ENCODE measurements at places on chromosomes 1 and 21.

- no peak for DNase-seq
Observed at GRCh38 chr21:21458124-21458631, 460.0 kb downstream of the NCAM2 start.

GRCh38 chr1:189851806-189852367 is 625.8 kb downstream of the BRINP3 start:
- no peak for DNase-seq

DNA sequence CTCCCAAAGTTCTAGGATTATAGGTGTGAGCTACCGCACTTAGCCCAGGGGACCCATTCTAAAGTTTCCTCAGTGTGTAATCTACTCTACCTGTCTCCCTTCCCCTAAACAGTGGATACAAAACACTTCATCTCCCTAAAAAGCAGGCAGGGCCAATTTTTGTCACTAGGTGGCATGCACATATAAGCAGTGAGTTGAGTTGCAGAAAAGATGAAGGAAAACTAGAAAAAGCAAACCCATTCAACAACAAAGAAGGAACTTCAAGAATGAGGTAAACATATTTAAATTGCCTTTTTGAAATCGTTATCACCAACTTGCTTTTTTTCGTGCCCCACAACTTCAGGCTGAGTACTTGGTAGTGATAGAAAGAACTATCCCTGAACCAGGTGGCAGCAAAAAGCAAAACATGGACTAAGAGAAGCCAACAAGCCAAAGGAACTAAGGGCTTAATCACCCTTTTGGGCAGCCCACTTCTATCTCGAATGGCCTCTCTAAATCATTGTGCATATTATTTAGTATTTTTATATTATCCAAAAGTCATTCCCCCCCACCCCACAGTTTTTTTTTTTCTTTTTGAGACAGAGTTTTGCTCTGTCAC is 19.7 kb upstream of the ALDH9A1 start:
- no peak for DNase-seq

DNA sequence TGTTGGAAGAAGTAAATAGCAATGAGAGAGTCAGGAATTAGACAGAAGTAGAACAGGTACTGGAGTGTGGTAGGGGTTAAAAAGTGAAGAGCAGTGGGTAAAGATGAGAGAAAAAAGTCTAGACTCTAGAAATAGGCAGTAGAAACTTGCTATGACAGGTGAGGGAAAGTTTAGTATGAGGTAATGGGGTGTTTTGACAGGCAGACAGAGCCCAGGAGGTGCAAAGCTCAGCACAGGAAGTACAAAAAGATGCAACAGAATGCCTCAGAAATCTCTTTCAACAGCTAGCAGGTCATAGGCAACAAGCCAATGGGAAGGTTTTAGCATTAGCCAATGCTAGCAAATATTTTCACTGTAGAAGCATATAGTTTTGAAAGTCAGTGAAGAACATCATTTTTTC is 319.1 kb upstream of the SGIP1 start:
- DNase-seq: no peak

- DNase-seq: no peak
Observed at GRCh38 chr1:174815474-174815908, 184.3 kb upstream of the CACYBP start.

DNA sequence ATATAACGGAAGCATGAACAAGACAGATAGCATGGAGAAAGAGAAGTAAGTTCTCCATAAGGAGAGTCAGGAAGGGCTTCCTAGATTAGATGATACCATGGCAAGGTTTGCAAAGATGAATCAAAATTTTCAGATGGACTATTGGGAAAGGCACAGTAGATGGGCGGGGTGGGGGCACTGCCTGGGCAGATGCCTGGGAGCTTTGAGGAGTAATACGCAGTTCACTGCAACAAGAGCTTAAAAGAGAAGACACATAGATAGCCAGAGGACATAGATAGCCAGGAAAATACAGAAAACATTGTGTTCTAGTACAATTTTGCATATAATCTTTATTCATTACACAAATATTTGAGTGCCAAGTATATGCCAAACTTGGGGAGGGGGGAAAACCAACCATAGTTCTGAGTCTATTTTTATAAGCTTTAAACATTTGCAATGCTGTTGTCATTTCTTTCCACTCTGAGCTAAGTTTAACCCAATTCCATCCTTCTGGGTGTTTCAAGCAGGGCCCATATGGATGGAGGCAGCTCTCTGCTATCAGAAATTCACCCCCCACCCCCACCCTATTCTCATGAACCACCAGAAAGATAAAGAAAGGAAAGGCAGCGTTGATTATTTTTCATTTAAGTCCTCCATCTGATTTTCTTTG is 120.6 kb downstream of the NUF2 start:
- DNase-seq: no peak

GRCh38 chr1:155859881-155860871 is 809 bp downstream of the SYT11 start:
- peak; percentile 15 for DNase-seq

GRCh38 chr1:41892301-41892781 is 26.4 kb downstream of the HIVEP3 start:
- no peak for DNase-seq

GRCh38 chr1:8712413-8713231 is 104.8 kb downstream of the RERE start:
- no peak for DNase-seq

DNA sequence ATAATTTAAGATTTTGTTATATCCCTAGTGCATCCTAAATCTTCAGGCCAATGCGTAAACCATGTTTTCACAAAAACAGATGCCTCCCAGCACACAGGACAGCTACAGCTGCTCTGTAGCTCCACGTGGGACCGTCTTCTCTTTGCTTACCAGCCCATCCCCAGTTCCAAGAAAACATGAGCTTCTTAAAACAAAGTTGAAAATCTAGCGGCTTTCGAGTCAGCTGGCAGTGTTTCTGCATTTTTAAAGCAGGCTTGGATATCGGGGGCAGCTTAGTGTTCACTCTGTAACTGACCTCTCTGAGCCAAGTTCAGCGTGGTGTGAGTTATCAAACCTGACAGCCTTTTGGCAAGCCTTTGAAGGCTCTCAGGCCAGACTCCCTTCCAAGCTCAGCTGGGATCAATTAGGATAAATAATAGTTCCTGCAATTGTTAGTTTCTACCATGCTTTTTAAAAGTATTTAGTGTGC is 881.5 kb downstream of the LTN1 start:
- no peak for DNase-seq

DNA sequence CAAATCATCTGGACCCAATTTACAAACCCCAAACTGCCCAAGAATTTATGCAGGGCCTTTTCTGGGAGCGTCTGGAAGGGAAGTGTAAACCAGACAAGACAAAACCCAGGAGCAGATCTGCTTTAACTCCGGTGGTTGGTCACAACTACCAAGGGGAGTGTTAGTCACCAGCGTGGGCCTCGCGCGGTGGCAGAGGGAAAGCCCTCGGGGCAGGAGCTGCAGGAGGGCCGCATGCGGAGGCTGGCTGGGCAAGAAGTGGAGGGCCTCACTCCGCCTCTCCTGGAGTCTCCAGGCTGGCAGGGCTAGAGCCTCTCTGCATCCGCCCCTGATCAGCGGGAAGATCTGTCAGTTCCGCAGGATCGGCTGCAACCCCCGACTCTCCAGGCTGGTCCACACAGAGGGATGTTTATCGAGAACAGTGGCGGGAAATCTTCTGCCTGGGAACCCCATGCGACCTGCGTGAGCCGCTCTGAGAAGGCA is 2.0 kb downstream of the COL24A1 start:
- DNase-seq: no peak

DNA sequence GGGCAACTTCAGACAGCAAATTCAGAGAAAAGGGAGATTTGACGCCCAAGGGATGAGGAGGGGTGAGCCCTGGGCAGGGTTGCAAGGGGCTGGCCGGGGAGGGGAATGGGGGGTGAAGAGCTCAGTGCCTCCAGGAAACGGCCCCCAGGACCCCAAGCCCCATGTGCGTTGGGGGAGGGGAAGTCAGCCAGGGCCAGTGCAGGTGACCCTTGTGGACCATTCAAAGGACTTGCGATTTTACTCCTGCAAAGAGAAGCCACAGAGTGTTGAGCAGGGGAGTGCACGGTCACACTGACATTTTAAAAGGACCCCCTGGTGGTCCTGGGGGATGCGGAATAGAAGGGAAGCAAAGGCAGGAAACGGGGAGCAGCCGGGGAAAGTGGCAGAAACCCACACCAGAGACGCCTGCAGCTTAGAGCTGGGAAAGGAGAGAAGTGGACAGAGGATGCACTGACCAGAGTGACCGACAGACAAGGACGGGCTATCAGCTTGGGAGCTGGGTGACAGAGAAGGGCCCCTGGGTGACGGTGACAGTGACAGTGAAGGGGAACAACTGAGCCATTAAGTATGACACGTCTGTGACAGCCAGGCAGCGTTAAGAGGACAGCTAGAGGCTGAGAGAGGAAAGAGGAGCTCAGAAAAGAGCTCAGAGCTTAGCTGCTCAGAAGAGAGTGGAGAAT is 54.0 kb upstream of the TMEM51 start:
- no peak for DNase-seq

GRCh38 chr1:65538086-65538485 is 117.6 kb downstream of the LEPR start:
- no peak for DNase-seq

DNA sequence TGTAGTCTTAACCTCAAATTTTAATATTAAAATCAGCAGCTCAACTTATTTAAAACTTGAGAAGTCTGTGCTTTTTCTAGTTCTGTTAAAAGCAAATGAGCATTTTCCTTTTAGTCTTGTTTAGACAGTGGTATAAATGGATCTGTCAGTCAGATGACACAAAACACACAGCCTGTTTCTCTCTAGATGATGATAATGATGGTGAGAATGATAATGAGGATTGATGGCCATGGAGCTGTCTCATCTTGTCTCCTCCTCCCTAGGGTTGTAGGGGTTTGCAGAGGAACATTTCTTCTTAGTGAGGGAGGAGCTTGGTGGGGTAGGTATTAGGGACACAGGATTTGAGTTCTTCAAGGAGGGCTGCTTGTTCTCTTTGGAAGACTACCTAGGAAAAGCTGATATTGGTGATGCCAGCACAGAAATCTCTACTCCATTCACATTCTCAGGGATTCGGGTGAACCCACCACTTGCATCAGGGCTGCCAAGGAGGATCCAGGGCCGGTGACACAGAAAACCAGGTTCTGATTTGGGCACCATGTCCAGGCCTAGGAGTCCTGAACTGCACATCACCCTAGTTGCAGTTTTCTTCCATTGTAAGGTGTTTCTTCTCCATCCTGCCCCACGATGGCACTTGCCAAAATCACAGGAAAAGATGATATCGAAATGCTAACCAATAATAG is 147.6 kb downstream of the RHOU start:
- no peak for DNase-seq

All from activated T-cell treated with anti-CD3 and anti-CD28 coated beads for 1 hour (primary cell).